ENCODE measurements at places on chromosomes 4 and X.

GRCh38 chr4:78569306-78569821, 17.8 kb downstream of the ANXA3 start:
- DNase-seq = no peak

- no peak for DNase-seq
These were observed at the start of gene SLC34A2 for GRCh38 chr4:25654971-25655963. TSS of gene SLC34A2 (plus strand) at chr4:25655851. CDS start at chr4:25662501, 6,650 bp downstream.

GRCh38 chr4:150199056-150199455, 120.8 kb downstream of the DCLK2 start:
- no peak for DNase-seq

DNA sequence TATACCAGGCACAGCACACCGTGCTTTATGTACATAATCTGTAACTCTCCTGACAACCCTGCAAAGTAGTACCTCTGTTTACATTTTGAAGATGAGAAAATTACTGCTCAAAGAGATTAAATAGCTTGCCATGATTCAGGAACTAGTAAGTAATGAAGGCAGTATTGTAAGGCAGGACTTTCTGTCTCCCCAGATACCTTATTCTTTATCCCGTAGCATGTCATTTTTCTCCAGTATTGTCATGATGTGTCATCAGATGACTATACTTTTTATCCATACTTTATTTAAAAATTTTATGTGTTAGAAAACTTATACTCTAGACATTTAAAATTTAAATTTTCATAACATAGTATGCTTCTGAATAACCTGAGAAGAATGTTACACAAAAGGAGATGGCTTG, 188.3 kb upstream of the NUDT6 start:
- no peak for DNase-seq

- DNase-seq = no peak
These were observed 1.4 kb upstream of the KLF3 start for GRCh38 chr4:38662522-38663089.

GRCh38 chr4:151709587-151709986, 51.2 kb downstream of the GATB start:
- DNase-seq = no peak

DNA sequence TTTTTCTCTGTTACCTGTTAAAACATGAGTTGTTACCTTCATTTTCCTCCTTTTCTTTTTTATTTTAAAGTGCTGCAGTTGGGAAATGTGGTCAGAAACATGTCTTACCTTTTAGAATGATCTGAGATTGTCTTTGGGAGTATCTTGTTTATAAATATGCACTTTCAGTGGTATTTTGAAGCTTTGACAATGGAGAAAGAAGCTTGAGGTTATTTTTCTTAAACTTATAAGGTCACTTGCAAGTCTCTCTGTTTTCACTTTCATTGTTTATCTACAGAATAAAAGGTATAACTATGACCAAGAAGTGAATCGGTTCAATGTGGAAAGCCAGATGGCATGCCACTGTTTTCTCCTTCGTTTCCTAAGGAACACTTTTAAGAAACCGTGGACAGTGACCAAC, 167.5 kb upstream of the SLC7A11 start:
- DNase-seq = no peak

- DNase-seq = peak; percentile 57
These were observed 78.0 kb downstream of the NAA11 start for GRCh38 chr4:79247695-79248394.

- DNase-seq = no peak
These were observed 605.7 kb upstream of the PABPC4L start for GRCh38 chr4:134807231-134807745.

GRCh38 chrX:630612-631496, at the start of gene SHOX:
TSS of gene SHOX (plus strand) at chrX:630791. CDS start at chrX:630898, 107 bp downstream.
- DNase-seq = peak; percentile 33

- no peak for DNase-seq
These were observed 113.6 kb downstream of the NFKB1 start for GRCh38 chr4:102614801-102615200.

DNA sequence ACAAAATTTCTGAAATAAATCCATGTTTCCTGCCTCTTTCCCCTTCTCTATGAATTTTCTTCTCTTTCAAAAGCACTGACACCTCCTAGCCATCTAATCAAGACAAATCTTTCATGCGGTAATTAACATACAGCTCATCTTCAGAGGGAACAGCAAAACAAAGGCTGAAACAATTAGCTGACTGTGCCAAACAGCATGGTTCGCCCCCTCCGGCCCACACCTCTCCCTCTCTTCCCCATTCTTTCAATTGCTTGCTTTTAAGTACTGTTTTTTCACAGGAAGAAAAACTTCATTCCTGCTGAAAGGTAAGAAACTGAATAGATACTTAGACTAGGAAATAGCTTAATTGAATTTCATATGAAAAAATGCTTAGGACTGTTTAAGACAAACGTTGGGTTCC, 291.1 kb upstream of the NOCT start:
- DNase-seq = no peak

DNA sequence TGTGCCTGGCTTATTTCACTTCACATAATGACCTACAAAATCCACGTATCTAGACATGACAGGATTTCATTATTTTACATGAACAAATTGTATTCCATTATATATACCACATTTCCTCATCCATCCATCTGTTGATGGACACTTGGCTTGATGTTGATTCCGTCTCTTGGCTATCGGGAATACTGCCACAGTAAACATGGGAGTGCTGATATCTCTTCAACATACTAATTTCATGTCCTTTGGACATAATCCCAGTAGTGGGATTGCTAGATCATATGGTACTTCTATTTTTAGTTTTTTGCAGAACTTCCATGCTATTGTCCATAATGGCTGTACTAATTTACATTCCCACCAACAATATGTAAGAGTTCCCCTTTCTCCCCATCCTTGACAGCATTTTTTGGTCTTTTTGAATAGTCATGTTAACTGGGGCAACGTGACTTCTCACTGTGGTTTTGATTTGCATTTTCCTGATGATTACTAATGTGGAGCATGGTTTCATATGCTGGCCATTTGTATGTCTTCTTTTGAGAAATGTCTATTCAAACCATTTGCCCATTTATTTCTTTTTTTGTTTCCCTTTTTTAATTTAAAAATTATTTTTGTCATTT, 68.9 kb downstream of the HTRA3 start:
- no peak for DNase-seq
